NCI-H526 (cell line): ENCODE measurements at places on chromosomes 7 and 10.
A peak's percentile ranks its signal among the peaks of the same experiment; 100 is the strongest.

GRCh38 chr10:62919776-62920175, 103.6 kb upstream of the EGR2 start:
- no peak for DNase-seq

DNA sequence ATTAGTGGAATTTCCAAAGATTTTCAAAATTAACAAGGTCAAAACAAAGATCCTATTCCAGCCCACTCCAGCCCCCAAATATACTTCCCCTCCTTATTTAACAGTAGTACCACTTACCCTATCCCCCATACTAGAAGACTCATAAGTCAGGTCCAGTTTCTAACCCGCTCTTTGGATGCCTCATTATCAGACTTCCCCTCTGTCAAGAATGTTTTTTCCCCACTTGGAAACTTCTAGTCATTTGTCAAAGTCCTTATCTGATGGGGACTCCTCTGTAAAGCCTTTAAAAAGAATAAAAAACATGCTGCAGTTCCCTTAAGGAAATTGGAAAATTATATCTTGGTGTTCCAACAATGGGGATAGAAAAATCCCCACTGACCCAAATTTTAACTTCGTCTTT, 70.1 kb downstream of the IMMP2L start:
- no peak for DNase-seq

GRCh38 chr7:43302211-43302711, 189.8 kb downstream of the HECW1 start:
- DNase-seq: no peak

- no peak for DNase-seq
Measured at GRCh38 chr7:105656922-105657521, 75.7 kb upstream of the EFCAB10 start.

- peak; percentile 7 for DNase-seq
Measured at GRCh38 chr10:131786756-131787605, 113.8 kb upstream of the PPP2R2D start.

- no peak for DNase-seq
Measured at GRCh38 chr10:127091354-127091753, 105.0 kb downstream of the INSYN2A start.

DNA sequence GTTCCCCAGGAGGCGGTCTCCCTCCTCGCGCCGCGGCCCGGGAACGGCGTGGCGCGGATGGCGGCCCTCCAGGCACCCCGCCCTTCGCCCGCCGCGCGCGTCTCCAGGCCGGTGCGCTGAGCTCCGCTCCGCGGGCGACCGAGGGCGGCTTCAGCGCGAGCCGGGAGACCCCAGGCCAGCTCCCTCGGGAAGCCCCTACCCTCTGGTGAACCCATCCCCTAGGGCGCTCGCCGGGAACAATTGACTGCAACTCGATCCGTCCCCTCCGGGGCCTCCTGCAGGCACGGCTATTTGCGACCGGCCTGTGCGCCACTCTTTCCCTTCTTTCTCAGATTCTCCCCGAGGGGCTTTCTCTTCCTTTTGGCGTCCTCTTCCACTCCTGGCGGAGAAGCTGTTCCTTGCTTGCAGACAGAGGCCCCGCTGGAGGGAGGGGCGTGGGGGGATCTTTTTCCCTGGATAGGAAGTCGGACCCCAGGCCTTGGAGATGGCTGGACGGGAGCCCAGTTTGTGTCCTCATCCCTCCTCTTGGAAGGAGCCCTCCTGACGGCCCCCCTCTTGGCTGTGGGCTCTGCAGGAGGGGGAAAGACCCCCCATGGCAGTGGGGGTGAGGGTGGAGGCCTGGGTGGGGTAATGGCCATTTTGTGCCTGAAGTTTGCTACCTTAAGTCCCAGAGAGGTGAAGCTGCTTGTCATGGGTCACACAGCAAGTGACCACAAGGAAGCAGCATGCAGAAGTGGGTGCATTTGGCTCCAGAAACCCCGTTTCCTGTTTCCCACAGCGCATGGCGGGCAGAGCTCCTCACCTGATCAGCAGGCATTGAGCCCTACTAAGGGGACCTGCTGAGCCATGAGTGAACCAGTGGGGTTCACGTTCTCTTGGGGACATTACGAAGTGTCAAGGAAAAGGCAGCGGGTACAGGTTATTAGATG, 171.2 kb upstream of the TNRC18 start:
- DNase-seq: no peak

- DNase-seq: no peak
Measured at GRCh38 chr7:7786595-7786994, 68.2 kb upstream of the RPA3 start.

DNA sequence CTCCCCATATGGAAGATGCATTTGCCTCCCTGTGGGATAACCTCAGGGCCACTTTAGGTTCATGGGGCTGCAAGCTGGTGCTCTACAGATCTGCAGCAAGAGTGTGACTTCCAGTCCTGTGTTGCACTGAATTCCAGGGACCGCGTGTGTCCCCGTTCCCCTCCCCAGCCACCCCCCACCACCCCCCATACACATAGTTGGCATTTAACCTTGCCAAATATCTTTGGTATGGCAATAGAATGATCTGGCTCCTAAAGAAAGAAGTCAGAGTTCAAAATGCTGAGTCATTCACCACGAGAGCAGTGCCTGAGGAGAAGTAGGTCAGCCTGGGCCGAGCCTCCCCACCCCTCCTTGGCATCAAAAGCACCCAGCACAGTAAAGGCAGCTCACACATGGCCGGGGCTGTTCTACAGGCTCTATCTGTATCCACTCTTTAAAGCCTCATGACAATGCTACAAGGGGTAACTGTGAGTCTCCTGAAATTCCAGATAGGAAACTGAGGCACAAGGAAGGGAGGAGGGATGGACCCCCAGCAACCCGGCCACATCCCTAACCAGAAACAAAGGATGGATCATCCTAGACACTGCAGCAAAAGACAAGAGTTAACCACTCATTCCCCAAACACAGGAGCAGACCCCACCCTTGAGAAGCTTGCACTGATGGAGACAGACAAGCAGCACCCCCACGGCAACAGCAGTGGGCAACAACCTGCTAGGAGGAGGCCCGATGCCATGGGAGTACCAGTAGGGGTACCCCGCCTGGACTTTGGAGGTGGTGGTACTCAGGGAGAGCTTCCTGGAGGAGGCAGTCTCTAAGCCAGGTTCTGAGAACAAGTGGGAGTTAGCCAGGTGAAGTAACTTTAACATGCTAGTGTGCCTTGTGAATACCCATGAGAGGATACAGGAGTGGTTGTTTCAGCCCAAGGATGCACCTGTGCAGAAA, 70.3 kb upstream of the NANOS1 start:
- DNase-seq: no peak

- DNase-seq: no peak
Measured at GRCh38 chr7:55113760-55114540, 95.1 kb downstream of the EGFR start.

DNA sequence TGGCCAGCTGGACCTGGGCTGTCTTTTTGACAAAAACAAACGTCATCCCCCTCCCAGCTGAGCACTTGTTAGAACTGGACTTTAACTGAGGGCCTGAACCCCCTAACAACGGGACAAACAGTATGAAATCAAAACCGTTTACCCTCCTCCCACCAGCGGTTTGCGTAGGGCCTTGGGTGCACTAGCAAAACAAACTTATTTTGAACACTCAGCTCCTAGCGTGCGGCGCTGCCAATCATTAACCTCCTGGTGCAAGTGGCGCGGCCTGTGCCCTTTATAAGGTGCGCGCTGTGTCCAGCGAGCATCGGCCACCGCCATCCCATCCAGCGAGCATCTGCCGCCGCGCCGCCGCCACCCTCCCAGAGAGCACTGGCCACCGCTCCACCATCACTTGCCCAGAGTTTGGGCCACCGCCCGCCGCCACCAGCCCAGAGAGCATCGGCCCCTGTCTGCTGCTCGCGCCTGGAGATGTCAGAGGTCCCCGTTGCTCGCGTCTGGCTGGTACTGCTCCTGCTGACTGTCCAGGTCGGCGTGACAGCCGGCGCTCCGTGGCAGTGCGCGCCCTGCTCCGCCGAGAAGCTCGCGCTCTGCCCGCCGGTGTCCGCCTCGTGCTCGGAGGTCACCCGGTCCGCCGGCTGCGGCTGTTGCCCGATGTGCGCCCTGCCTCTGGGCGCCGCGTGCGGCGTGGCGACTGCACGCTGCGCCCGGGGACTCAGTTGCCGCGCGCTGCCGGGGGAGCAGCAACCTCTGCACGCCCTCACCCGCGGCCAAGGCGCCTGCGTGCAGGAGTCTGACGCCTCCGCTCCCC, at the start of gene IGFBP1:
Gene IGFBP1 (plus strand): TSS at position 304 of the 808 bp plus-strand sequence. CDS start 165 bp downstream, at position 469.
- DNase-seq: no peak

DNA sequence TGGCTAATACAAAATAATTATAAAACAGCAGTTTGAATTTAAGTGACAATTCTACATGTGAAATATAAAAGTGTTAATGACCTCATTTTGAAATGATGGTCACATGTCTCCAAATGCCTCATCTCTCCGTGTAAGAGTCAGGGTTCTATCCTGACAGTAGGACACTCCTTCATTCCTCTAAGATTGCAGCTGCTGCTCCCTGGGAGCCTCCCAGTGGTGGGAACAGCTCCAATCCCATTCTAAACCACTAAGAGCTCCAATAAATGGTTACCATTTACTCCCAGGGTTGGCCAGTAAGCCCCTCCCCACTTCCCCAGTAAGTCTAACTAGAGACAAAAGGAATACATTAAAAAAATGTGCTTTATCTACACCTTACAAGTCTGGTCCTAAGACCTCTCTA, 344.6 kb upstream of the AOAH start:
- DNase-seq: no peak

DNA sequence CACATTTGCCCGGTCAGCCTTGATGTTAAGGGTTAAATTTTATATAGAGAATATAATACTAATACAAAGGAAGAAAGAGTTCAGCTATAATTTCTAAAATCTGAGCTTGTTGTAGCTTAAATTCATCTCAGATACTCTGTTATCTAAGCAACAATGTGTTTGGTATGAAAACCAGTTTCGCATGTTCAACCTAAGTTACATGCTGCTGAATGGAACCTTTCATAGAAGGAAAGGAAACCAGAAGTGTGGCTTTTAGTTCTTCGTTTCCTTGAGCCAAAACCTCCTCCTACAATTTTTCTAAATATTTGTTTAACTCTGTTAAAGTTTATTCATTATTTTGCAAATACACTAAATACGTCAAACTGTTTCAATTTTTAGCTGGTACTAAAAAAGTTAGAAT, 18.5 kb downstream of the AGR2 start:
- DNase-seq: no peak

DNA sequence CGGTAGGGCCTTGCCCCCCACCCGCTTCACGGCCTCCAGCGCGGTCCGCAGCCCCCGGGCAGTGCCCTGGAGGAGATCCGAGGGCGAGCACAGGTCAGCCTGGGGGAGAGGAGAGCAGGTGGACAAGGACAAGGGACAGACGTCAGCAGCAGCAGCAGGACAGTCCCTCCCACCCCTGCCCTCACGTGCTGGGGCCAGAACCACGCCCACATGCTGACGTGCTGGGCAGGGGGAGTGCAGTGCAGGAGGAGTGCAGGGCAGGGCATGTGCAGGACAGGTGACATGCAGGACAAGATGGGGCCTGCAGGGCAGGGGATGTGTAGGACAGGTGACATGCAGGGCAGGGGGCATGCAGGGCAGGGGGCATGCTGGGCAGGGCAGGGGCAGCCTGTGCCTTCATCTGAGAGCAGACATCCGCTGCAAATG, 1.5 kb upstream of the SAP25 start:
- DNase-seq: no peak

GRCh38 chr10:63042256-63042655, 90.9 kb upstream of the NRBF2 start:
- DNase-seq: no peak

- DNase-seq: peak; percentile 71
Measured at GRCh38 chr10:102230264-102230860, 4.3 kb downstream of the ELOVL3 start.

DNA sequence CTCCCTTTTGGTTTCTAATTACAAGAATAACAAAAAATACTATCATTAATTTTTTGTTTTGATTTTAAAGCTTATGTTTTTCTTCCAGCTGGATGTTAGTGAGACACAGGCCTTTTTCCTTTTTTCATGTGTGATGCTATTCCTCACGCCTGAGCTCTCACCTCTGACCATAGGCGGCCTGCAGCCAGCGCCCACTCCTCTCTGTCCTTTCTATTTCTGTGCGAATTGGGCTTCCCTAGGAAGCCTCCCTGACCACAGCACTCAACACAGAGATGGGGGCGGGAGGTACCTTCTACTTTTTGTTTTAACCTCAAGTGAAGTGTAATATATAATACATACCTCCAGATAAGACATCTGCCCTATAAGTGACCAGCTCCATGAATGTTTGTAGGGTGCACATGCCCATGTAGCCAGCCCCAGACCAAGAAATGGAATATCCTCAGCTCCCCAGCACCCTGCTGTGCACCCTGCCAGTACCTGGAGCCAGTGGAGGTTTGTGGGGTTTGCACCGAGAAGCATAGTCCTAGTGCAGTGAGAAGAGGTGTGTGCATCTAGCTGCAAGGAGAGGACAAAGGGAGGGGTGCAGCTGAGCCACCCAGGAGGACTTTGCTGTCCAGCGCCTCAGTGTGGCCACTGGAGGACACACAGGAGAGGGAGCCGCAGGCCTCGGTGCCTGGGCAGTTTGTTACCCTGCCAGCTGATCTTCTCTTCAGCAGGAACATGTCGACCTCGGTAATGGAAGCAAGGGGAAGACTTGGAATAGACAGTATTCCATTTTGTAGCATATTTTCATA, 38.5 kb downstream of the BNIP3 start:
- peak; percentile 46 for DNase-seq

- DNase-seq: no peak
Measured at GRCh38 chr7:78121888-78122287, 323.3 kb downstream of the PHTF2 start.

- DNase-seq: no peak
Measured at GRCh38 chr7:10798044-10798443, 175.6 kb upstream of the PHF14 start.

GRCh38 chr7:36064676-36065075, 88.4 kb upstream of the EEPD1 start:
- DNase-seq: no peak

GRCh38 chr7:26397796-26398426, 106.2 kb downstream of the SNX10 start:
- DNase-seq: peak; percentile 84

DNA sequence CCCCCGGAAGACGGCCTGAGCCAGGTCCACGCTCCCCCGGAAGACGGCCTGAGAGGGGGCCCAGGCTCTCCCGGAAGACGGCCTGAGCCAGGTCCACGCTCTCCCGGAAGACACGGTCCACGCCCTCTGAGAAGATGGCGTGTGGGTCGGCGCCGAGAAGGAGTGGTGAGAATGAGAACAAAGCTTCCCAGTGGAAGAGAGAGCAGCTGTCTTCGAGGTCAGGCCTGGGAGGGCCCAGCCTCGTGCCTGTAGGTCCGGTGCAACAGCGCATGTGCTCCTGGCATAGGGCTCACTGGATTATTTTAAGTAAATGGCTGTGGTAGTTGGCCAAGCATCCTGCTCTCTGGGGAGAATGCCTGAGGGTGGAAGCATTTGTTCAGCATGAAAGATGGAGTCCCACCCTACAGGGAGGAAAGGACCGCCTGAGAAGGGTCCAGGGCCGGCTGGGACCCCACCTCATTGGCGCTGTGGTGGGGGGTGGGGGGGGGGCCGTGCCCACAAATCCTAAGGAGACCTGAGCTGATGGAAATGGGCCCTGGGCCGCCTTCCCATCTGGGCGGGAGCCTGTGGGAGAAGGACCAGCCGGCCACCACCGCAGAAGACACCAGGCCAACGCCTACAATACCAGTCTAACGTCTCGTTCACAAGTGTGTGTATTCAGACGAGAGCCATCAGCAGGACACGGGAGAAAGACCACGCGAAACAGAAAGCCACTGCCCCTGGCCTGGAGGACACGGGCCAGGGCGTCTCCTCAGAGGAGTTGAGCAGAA, 210.0 kb downstream of the WDR37 start:
- DNase-seq: no peak
